Left cardiac atrium (tissue), 4 donors: ENCODE measurements at places on chromosomes 12 and 14. TPM values are rescaled to one million over a fixed set of nuclear protein-coding genes. Genes with fewer than 3 reads are reported as not detected.

The DLK1 gene
- not detected for total RNA-seq

The TPPP2 gene
- total RNA-seq, result 0.44 TPM

The LIN7A gene
- total RNA-seq, result 16.1 TPM

The TAS2R14 gene
- 0.88 TPM for total RNA-seq

The DNAJC22 gene
- total RNA-seq, result 0.68 TPM

The AJUBA gene
- total RNA-seq, result 7.0 TPM

The MRPL52 gene
- total RNA-seq, result 79.4 TPM

The ARHGAP5 gene
- total RNA-seq, result 181 TPM

DNA sequence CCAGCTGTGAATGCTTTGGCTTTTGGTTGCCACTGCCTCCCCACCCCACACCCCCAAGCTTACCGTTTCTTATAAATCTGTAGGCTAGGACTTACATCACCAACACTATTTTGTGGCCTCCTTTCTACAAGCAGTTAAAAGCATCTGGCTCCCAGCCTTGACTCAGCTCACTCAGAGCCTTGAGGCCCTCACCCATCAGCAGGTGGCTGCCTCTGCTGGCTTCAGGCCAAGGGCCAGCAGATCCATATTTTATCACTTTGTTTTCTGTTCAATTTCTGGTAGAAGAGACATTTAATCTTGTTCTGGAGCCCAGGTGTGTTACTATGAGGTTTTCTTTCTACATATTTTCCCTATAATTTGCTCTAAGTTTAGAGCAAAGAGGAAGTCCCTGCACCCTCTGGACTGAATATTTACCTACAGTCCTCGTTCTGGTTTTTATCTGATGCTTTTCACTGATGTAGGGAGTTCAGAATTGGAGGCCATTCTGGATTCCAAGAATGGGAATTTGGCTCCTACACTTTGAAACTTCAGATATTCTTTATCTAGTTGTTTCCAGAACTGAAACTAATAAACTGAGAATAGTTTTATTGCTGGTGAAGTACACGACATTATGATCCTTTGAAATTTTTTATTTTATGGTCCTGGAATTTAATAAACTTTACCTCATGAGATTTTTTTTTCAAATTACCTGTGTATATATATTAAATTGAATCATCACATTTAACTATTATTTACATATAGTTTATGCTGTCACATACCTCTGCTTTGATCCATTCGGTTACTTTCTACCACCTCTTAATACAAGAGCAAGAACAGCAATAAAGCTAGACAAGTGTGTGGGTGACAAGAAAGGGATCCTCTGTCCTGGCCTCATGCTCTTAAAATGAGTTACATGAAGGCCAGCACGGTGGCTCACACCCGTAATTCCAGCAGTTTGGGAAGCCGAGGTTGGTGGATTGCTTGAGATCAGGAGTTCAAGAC, 22.2 kb downstream of the PLBD1 start:
- no peak for DNase-seq

GRCh38 chr12:114858388-114859146, 174.6 kb upstream of the TBX3 start:
- DNase-seq, result no peak

DNA sequence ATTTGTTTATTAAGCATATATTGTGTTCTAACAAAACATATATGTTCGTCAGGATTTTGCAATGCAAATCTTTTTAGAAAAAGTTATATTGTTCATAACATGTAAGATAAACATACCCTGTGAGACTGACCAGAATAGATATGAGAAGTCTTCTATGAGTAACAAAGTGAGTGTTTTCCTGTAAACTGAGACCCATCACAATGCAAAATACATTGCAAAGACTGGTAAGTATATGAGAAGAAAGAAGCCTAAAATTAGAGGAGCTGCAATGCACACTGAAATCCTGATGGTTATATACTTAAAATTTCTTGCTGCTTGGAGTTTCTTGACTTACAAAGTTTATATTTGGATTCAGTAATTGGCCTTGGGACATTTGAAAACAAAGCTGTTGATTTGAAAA, 6.0 kb downstream of the HMGA2 start:
- DNase-seq, result no peak

GRCh38 chr12:2627076-2627834, 167.5 kb upstream of the FKBP4 start:
- no peak for DNase-seq

DNA sequence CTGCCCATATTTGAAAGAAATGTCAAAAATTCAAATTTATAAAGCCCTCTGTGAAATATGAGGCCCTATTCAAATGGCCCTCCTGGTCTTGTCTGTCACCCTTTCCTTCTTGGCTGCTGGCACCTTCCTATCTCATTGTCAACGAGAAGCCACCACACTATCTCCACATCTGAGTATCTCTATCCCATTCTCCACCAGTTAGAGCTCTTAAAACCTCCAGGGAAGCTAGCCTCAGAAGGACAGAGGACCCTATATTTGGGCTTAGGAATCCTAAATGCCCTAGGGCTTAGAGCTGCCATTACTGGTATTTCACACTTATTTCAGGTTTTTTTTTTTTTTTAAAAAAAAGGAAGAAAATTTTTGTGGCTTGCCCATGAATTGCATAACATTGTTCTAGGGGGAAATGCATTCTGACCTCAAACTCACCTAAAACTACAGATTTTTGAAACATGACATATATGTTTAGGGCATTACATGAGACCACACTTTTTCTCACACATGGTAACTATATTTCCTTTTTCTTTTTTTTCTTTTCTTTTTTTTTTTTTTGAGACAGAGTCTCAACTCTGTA, 25.0 kb downstream of the SLC25A21 start:
- DNase-seq, result no peak

DNA sequence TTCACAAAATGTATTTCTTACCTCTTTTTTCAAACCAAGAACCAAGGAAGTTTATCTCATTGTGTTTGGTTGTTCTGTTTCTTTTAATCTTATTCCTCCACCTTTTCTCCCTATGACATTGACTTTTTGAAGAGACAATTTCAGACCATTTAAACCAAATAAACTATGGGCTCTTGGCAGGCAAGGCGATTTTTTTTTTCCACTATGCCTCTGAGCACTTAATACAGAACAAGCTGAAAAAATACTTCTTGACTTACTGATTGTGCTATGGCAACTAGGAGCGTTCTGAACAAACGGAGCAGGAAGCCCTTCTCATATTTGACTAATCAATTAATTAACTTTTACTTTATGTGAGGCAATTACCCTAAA, 98.0 kb downstream of the ZNF664 start:
- DNase-seq, result no peak

DNA sequence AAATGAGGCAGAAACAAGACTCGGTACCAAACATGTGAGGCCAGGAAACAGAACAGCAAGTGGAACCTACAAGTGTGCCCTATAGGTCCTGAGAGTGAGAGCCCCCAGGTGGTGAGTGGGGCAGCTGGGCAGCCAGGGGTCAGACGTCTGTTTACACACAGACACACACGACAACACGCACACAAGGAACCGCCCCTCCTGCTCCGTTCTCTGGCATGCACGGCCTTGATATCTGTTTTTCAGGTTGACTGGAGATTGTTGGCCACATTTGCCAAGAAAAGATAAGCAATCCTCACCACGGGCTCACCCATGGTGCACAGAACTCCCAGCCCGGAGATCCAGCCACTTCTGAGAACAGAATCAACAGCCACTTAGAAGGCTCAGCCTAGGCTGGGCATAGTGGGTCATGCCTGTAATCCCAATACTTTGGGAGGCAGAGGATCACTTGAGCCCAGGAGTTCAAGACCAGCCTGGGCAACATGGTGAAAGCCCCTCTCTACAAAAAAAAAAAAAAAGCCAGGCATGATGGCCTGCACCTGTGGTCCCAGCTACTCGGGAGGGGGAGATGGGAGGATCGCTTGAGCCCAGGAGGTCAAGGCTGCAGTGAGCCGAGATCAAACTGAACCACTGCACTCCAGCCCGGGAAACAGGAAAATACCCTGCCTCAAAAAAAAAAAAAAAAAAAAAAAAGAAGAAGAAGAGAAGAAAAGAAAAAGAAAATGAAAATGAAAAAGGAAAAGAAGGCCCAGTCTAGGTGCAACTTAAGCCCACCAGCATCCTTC, 19.4 kb upstream of the EIF5 start:
- DNase-seq, result no peak

DNA sequence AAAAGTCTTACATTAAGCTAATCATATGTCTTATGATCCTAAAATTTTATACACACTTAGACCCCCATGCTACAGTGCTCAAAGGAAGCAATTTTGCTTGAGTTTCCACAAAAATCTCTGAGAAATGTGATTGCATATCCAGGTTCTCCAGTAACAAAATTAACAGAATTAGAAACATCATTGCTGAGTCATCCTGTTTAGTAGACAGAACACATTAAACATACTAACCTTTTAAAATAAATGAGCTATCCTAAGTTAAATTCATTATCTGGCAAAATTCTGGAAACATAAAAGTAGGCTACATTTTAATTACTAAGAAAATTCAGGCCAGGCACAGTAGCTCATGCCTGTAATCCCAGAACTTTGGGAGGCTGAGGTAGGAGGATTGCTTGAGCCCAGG, 94.7 kb downstream of the DENND5B start:
- no peak for DNase-seq

DNA sequence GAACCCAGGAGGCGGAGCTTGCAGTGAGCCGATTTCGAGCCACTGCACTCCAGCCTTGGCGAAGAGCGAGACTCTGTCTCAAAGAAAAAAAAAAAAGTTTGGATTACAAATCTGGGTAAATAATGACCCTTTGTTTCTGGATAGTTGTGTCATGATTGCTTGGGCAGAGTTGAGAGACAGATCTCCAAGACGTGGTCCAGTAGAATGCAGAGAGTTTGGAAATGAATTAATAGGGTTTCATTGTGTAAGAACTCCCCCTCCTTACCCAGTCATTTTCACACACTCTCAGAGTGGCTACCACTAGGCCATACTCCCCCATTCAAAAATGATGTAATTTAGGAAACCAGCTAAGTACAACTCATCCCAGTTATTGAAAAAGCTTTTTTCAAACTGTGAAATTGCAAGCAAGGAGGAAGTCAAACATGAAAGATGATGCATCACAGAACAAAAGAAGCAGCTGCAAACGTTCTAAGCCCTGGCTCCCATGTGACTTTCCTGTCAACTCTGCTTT, 1331.9 kb downstream of the AACS start:
- DNase-seq, result no peak

GRCh38 chr14:83870546-83871270, 1659.2 kb upstream of the FLRT2 start:
- no peak for DNase-seq

- no peak for DNase-seq
Observed at GRCh38 chr12:96238336-96239047, 44.3 kb downstream of the ELK3 start.

DNA sequence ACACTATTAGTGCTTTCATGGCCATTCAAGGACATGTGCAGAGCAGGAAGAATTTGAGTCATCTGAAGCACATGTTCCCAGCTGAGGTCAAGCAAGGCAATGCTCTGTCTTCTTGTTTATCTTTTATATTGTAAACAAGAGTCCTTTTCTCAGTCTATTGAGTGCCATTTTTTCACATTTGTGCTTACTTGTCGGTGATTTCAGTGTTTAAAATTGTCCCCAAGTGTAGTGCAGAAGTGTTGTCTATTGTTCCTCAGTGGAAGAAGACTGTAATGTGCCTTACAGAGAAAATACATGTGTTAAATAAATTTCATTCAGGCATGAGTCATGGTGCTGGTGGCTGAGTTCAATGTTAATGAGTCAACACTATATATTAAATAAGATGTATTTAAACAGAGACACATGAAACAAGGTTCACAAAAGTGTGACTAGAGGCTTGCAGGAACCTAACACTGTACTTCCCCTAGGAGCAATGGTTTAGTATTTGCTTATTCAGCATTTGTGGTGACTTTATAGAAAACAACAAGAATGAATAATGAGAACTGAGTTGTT, 391.1 kb downstream of the LRIG3 start:
- DNase-seq, result no peak

- no peak for DNase-seq
Observed at GRCh38 chr12:106274575-106275121, 26.8 kb upstream of the CKAP4 start.

DNA sequence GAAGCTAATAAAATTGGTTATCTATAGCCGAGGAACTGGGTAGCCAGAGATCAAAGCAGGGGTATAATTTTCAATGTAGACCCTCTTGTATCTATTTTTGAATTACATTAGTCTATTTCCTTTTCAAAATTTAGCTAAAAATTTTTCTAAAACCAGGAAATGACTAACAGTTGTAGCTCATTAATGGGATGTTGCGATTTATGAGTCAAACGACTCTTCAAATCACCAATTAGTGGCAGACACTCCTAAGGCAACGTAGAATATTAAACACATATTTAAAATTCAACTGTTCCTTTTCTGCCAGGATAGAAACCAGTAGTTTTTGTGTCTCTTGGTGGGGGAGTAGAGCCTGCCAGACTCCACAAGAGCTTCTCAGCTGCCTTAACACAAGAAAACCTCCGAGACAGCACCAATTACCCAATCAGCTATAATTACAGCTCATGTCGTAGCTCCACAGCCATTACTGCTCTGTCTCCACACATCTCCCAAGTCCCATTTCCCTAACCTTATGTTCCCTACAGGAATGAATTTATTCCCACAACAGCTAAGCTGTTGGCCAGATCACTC, 26.9 kb downstream of the GCN1 start:
- DNase-seq, result no peak

DNA sequence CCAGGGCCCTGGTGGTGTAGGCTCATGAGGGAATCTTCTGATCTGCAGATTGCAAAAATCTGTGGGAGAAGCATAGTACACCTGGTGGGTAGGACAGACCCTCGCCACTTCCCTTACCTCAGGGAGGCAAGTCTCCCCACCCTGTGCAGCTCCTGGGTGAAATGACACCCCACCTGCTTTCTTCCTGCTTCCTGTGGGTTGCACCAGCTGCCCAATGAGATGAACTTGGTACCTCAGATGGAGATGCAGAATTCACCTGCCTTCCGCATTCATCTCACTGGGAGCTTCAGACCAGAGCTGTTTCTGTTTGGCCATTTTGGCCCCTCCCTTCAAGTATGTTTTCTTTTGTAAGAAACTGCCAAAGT, 4.7 kb downstream of the CLEC2D start:
- DNase-seq, result no peak

DNA sequence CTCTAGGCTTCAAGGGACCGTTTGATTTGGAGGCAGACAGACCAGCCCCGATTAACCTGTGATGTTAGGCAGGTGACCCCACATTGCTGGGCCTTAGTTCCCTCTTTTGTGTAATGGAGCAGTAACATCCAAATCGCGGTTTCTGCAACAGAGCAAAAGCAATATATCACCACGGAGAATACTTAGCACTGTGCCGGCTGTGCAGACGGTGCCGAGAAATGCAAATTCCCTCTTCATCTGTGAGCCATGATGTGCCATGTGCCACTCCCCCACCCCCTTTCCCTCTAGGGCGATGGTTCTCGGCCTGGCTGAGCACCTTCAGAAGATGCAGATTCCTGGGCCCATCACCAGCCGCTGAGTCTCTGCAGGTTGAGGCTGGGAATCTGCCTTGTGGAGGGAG, 10.9 kb downstream of the BCL7A start:
- DNase-seq, result no peak

GRCh38 chr14:96297997-96298515, 42.0 kb downstream of the BDKRB1 start:
- DNase-seq, result no peak
